ENCODE measurements at places on chromosomes 11 and 22. TPM values are rescaled to one million over a fixed set of nuclear protein-coding genes. Genes with fewer than 3 reads are reported as not detected.

Gene OR5M8
- not detected for total RNA-seq

Gene OSBPL5
- 31.2 TPM for total RNA-seq

DNA sequence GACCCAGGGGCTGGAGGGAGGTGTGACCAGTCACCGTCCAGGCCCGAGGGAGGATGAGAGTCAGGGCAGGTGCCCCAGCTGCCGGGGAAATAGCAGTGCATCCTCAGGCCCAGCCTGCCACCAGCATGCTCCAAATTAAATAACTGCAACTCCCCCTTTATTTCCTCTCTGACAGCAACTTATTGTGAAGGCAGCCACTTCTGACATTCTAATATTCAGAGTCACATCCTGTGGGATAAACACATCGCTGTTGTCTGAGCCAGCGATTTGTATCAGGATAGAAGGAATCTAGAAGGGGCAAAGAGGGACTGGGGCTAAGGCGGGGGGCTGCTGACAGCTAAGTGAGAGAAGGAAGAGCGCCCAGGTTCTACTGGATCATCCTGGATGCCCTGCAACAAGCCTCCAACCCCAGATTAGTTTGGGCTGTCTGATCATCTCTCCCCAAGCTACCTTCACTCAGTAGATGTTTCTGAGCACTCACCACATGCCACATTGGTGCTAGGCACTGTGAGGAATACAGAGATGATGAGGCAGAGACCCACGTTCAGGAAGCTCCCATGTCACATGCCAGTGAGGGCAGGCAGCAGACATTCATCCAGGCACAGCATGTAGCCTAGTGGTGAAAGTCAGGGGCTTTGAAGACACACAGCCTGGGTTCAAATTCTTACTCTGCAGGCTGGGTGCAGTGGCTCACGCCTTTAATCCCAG is 214.1 kb downstream of the BUD13 start:
- no peak for DNase-seq

GRCh38 chr11:109696191-109696897 is 274.4 kb downstream of the C11orf87 start:
- DNase-seq, result no peak

DNA sequence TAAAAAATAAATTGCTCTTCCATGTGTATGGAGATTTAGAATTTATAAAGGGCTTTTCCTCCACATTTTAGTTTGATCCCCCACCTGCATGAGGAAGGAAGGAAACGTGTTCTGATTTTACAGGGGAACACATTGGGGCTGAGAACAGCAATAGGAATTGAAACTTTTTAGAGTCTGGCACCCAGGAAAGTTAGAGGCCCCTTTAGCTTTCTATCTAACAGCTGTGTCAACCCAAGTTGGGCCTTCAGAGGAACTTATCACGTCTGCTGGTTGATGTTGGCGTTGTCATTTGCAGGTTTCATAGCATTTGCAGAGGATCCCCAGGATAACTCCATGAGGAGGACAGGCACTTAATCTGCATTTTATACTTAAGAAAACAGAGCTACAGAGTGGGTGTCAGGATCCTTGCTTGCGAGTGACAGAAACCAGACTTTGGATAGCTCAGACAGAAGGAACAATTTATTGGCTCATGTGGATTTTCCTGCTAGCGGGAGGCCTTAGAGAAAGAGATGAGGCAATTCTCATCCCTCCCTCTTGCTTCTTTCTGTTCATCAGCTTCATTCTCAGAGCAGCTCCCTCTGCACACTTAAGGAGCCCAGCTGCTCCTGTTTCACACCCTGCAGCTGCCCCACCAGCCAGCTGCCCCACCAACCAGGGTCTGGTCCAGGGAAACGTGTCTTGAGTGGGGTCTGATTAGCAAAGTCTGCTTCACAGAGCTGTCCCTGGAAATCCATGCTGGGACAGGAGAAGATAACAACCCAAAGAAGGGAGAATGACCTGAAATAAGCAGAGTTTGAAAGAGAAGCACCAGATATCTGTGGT is 92.5 kb upstream of the OR4B1 start:
- DNase-seq, result no peak

DNA sequence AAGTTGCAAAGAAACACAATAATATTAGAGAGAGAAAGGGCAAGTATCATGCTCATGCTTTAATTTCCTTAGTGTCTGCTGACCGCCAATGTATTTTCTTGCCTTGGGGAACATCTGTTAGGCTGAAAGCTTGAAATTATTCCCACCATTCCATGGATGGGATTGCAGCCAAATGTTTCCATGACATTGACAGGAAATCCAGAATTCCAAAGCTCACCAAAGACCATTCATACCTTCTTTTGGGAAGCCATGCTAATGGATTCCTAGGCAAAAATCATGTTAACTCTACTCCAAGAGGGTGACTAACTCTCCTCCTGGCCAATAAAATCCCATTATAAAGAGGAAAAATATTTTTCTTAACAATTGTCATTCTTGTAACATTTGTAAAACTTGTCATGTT is 661.4 kb upstream of the FAT3 start:
- no peak for DNase-seq

DNA sequence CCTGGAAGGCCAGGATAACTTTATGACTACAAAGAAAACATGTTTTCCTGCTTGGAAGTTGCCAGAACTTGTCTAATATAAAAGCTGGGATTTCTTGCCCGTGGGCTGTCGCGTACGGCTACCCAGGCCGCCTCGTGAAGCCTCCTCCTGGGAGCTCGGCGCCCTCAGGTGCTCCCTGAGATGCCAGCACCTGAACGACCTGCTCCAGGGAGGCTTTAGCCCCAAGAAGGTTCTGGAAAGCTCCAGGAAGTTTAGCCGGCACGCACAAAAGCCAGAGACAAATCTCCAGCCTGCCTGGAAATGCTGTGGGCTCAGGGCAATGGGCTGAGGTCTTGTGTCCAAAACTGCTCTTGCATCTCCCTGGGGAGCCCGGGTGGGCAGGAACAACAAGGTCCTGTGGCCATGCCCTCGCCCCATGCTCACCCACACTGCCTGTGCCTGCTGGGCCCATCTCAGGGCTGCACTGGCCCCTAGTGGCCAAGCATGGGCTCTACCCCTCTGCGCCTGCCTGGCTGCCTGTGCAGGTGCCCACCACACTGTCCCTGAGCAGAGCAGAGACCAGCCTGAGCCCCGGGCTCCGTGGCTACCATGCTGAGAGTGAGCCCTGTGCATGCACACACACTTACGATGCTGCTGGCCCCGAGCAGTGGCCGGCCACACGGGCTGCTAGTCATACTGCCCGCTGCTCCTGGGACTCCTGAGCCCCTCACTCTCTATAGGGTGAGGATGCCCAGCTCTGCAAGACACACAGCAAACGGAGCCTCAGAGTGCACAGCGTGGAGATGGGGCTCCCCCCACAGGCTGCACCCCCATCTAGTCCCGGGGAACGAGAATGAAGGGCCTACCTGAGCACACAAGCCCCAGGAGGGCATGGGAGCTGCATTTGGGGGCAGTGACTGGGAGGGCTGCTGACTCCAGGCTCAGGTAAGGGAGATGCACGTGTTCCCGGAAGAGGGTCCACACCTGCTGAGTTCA is 4.9 kb upstream of the CELSR1 start:
- DNase-seq, result peak; percentile 50

DNA sequence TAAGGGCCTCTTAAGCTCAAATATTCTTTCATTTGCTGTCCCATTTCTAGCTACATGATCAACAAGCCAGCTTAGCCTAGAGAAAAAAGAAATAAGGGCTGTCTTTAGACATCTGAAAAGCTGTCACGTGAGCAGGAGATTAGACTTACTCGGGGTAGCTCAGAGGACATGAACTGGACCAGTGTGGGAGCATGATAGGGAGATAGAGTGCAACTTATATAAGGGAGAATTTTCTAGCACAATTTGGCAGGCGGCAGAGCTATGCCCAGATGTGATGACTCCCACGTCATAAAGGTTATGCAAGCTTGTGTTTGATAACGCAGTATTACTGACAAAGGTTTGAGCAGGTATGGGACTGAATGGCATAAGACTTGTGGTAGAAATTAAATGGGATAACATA is 28.2 kb upstream of the TPBGL start:
- no peak for DNase-seq

- DNase-seq, result no peak
These were observed 16.3 kb upstream of the RDX start for GRCh38 chr11:110312670-110313069.

DNA sequence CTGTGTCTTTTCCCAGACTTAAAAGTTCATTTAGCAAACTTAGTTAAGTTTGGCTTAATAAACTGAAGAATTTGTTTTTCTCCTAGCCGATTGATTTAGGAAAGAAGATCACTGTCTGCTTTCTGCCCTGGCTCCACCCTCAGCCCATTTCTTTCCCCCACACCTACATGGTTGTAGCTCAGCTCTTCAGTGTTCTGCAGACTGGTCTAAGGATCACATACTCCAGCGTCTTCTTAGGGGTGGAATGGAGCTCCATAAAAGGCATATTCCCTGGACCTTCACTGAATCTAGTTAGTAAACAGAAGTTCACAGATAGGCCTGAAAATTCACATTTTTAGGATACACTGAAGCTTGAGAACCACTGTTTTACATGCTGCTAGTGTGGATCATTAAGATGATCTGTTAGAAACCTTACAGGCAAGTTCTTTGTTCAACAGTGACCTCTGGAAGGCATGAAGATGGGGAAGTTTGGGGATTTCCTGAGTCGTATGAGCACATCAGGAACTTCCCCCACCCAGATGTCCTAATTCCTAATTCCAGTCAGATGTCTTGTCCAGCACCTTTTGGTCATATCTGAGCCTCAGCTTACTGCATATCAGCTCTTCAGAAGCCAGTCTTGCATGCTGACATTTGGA is 16.8 kb downstream of the PIWIL4 start:
- no peak for DNase-seq

GRCh38 chr11:62664405-62665074 is 470 bp downstream of the C11orf98 start:
- DNase-seq, result peak; percentile 53

- no peak for DNase-seq
These were observed 1.7 kb upstream of the KRTAP5-7 start for GRCh38 chr11:71525188-71525937.

DNA sequence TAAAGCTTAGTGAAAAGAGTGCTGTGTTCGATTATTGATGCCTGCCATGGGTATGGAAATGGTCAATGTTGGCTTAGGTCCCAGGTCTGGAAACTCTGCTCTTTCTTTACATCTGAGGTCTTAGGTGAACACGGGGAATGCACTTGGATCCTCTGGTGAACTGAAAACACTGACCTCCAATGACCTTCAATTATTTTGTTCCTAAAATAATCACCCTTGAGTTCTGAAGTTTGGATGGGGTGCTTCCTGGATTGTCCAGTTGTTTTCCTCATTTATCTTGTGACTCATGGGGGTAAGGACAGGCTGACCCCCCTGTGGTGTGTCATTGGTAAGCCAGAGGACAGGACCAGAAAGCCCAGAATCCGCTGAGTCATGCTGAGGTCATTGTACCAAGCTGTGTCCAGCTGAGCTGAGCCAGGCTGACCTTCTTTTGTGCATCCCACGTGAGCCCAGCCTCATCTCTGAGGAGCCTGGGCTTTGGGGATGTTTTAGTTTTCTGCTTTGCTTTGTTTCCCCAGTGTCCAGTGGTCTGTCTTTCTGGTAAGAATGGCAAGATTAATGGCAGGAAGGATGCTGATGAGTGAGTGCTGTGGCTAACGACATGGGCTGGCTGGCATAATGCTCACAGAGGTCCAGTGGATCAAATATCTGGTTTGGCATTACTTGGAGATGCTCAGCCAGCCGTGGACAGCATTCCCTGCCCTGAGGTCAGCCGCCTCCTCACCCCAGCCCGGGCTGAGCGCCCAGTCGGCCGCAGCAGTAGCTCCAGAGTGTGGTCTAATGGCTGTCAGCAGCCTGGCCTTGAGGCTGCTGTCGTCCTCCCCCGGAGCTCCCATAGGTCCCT is 35.6 kb downstream of the AMPD3 start:
- peak; percentile 73 for DNase-seq

DNA sequence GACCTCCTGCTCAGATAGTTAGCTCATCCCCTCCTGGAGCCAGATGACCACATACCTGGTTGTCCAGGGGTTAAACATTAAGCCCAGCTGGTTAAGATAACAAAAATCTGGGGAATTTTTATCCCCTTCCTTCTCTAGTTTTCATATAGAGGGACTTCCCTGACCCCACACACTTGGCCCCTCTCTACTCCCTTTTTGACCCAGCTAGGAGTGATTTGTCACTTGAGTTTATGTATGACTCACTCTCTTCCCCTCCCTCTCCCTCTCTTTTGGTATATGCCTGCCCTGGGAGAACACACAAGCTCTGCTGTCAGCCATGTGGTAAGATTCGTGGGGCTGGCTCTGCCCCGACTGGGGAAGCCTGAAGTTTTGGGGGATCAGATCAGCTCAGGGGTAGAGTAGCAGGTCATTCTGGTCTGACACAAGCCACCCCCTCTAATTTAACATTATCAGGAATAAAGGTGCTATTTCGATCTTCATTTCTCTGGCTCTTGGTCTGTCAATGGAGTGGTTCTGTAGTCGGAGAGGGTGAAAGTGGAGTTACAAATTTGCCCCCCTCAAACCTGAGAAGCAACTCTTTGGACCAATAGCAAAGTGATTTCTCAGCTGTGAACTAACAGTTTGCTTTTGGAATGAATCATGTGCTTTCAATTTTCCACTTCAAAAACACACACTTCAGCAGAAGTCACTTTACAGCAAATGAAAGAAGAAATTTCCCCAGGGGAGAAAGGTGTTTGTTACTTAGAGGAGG is 415.3 kb upstream of the CADM1 start:
- DNase-seq, result no peak

All from occipital lobe (tissue), 3 donors.